Cortex of kidney (tissue), 1 donor: ENCODE measurements at places on chromosomes 2 and 18.

- DNase-seq, result no peak
Observed at GRCh38 chr2:213098612-213099011, 52.8 kb downstream of the IKZF2 start.

DNA sequence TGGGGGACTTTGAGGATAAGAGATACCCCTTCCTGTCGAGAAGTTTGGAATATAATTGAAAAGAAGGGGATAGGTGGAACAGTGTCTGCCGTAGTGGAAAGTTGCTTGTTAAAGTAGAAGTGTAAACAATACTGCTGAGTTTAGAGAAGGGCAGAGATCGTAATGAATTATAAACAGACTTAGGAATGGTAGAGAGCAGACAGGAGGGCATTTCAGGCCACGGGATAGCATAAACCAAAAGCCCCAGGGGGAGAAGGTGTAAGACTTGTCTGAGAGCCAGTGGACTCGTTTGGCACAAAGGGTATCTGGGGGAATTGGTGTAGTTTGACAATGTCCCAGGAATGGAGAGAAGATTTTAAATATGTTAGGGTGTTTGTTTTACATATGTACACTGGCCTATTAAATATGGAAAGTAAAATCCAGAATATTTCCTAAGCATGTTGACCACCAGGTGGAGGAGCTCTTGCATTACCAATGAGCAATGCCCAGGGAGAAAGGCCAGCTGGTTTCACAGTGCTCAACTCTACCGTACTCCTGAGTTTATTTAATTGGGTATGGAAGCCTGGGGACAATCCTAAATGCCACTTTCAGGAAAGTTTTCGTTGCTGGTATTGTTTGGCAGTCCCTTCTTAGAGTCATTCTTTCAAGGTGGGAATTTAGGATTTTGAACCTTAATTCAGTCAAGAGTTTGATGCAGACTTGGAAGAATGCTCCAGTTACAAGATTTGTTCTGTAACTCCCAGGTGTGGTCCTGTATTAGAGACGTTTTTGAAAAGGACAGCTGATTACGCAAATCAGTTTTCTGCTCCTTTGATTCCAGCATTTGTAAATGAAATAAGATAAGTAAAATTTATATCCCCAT is 7.5 kb downstream of the COPS8 start:
- DNase-seq, result no peak

GRCh38 chr2:180144338-180144813 is 137.3 kb upstream of the CWC22 start:
- no peak for DNase-seq

DNA sequence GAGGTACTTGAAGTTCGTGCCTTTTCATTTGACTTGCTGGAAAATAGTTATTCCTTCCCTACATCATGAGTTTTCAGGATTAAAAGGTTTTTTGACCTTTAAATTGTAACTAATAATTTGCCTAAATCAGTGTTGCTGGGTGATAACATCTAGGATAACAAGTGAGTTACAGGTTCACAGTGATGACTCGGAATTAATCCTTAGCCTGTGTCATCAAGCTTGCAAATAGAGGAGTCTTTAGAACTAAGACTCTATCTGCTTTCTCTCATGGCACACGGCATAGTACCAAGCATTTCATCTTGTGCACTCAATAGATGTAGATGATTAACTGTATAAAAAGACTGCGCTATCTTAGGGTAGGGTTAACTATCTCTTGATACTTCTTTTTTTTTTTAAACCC is 79.5 kb downstream of the CAMKMT start:
- DNase-seq, result no peak

DNA sequence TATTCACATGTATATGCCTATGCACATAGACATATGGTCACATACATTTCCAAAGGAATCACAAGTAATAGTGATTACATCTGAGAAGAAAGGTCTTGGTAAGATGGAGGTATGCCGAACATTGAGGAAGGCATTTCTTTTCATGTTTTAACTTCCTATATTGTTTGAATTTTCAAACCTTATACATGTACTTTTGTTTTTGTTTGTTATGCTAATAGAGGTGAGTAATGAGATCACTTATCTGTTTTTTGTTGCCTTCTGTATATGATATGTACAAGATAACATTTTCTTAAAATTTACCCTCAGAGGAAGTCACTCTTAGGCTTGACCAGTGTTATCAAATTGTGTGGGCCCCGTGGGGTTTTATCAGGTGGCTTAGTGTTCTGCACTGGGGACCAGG is 166.5 kb upstream of the OTX1 start:
- no peak for DNase-seq

DNA sequence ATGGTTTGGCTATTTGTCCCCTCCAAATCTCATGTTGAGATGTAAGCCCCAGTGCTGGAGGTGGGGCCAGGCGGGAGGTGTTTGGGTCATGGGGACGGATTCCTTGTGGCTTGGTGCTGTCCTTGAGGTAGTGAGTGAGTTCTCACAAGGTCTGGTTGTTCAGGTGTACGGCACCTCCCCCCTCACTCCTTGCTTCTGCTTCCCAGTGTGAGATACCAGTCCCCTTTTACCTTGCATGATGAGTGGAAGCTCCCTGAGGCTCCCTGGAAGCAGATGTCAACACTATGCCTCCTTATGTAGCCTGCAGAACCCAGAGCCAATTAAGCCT is 232.6 kb downstream of the LDLRAD4 start:
- no peak for DNase-seq
